T-helper 9 cell (primary cell): ENCODE measurements at places on chromosomes 1 and 21.

GRCh38 chr1:10789047-10789791 is 7.2 kb downstream of the CASZ1 start:
- DNase-seq: no peak

- DNase-seq: no peak
Measured at GRCh38 chr1:31788825-31789256, 24.7 kb upstream of the ADGRB2 start.

DNA sequence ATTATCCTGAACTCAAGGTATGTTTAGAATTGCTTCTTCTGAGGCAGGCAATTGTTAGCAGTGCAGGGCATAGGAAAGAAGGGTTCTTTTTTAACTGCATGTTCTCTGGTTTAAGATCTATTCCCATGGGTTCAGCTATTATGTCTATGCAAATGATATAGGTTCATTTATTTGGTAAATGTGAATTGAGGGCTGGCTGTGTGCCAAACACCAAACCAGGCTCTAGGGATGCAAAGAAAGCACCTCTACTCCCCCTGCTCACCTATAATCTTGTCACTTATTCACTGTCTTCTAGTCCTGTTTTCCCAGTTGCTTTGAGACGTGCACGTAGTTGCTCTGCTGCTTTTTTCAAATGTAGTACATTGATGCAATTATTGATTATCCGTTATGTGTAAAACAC is 691 bp upstream of the KIFAP3 start:
- no peak for DNase-seq

GRCh38 chr1:70211541-70211940 is 6.2 kb upstream of the LRRC40 start:
- no peak for DNase-seq

- DNase-seq: no peak
Measured at GRCh38 chr1:54736685-54737084, 21.0 kb downstream of the TTC4 start.

DNA sequence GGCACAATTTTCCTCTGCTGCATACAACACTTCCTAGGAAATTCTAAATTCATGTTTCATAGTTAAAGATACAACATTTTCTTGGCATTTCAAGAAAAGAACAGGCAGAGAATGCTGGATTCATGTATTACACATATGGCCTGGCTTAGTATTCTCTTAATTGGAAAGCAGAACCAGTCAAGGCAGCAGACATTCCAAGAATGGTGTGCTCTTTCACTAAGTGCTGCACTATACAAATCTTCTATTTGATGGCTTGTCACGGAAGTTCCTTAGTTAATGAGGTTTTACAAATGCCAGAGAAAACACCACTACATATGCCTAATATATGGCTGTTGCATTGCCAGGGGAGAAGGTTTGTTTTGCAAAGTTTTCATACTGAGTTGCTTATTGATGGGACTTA is 80.8 kb upstream of the DYNLT5 start:
- DNase-seq: no peak

DNA sequence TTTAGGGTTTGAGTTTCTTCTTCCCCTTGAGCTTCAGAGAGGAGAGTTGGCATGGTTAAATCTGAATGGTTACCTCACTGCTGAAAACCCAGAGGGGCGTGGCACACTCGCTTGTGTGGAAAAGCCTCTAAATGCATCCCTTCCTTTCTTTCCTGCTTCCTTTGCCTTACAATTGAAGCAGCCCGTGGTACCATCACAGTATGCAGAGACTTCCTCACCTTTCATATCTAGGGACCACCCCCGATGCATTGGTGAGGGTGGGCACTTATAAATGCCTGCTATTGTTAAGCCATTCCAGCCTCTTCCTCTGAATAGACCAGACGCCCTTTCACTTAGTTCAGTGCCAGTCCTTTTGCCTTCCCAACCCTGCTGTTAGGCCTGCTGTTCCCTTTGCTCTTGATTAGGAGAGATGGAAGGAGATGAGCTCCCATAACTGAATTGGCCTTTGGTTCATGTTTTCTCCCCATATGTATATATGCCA is 21.9 kb upstream of the LAX1 start:
- DNase-seq: no peak

DNA sequence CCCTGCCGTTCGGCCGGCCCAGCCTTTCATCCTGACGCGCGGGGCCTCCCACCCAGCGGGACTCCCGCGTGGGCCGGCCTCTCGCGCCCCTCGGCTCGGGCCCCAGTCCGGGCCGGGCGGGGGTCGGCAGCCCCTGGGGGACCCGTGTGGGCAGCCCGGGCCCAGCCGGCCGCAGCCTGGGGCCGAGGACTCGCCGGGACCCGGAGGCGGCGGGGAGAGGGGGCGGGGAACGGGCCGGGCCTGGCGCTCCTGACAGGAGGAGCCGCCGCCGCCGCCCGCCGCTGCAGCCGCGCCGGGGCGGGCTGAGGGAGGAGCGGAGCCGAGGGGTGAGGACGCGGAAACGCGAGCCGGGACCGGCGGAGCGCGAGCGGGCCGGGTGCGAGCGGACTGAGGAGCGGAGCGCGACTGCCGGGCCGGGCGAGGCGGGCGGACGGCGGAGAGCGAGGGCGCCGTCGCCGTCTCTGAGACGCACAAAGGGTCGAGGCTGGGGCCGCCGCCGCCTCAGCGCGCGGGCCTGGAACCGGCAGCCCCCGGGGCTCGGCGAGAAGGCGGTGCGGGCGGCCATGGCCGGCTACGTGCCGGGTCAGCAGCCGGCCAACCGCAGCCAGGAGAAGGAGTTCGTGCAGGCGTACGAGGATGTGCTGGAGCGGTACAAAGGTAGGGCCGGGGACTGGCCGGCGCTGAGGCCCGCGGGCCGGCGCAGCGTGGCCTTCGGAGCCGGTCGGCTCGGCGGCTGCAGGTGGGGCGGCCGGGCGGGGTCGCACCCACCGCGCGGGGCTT is 79.1 kb downstream of the NDUFS5 start:
- DNase-seq: peak; percentile 53
